ENCODE measurements at places on chromosomes 6 and 20.

- no peak for DNase-seq
Measured at GRCh38 chr6:21610341-21610740, 16.8 kb downstream of the SOX4 start.

DNA sequence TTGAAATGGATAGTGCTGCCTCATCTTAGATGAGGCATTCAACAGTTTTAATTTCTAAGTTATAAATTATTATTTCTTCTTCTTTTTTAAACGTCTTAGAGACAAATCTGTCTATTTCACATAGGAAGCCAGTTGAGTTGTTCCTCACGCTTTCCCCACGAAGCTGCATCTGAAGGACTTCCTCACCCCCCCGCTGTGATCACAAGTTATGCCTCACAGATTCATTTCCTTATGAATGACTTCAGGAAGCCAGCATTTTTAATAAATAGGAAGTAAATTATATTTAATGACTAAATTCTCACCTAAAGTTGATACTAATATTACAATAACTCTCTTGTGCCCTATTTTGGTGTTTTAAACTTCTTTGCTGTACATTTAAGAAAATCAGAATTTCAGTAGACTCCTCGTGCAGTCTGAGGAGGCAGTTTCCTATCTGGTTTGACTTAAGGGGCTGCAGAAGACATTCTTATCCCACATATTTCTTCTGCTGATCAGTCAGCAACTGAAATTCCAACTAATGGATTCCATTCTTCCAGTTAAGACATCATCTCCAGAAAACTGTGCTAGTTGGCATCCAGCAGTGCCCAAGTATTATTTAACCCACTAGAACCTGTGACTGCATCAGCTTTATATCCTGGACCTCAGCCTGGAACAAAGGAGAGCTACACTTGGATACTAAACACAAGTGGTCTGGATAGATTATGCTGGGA lies 182.7 kb upstream of the CCN2 start:
- no peak for DNase-seq

DNA sequence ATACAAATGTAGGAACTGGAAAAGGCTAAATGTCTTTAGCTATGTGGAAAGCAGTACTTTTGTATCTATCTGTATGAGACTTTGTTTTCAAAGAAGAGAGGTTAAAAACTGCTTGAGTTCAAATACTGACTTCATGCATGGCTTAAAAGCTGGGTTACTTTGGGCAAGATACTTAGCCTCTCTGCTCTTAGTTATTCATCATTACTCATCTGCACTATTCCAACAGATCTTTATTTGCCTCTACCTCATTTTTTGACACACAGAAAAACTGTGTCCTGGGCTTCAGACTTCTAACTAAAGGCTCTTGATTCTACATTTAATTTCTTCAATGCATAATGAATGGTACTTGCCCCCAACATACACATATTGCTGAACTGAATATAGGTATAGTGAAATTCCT lies 114.8 kb downstream of the DST start:
- DNase-seq: no peak

DNA sequence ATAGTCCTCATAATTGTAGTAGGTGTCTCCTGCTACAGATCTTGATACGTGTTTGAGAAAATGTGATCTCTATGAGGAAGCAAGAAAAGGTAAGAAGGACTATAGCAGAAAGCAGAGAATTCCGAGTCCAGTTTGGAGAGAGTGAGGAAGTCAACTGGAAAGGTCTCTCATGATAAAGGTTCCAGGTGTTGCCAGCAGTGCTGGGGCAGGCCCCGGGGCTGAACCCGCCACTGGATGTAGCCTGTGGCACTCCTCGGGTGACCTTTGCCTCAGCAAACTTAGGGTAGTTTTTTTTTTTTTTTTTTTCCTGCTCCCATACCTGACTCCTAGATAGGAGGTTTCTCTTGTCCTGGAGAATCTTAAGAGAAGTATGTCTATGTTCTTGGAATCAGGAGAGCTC lies 62.8 kb downstream of the FAM120B start:
- DNase-seq: no peak

GRCh38 chr6:32192608-32193039 lies at the start of gene GPSM3:
Gene GPSM3, minus strand, starts transcription at chr6:32192643. Its CDS starts 130 bp downstream, at chr6:32192513.
- DNase-seq: no peak

DNA sequence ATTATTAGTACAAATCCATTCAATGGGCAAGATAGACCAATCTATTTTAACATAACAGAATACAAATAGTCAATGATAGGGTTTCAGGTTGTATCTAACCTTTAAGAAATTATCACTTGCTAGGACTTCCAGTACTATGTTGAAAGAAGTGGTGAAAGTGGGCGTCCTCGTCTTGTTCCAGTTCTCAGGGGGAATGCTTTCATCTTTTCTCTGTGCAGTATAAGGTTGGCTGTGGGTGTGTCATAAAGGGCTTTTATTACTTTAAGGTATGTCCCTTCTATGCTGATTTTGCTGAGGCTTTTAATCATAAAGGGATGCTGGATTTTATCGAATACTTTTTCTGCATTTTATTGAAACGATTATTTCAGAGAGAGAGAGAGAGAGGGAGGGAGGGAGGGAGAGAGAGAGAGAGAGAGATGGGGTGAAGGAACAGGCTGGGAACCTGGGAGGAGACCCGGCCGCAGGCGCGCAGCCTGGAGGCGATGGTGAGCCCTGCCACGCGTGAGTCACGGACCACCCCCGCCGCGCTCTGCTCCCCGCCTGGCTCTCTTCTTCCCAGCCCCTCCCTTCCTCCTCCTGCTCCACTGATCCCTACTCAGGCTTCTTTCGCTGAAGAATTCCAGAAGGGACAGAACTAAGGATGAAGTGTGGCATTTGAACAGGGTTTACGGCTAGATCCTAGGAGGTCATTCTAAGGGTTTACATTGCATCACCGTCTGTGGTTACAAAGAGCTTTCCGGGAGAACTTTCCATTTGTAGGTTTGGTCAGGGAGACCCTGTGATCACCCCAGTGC lies 45.5 kb upstream of the HLA-E start:
- DNase-seq: peak; percentile 65

DNA sequence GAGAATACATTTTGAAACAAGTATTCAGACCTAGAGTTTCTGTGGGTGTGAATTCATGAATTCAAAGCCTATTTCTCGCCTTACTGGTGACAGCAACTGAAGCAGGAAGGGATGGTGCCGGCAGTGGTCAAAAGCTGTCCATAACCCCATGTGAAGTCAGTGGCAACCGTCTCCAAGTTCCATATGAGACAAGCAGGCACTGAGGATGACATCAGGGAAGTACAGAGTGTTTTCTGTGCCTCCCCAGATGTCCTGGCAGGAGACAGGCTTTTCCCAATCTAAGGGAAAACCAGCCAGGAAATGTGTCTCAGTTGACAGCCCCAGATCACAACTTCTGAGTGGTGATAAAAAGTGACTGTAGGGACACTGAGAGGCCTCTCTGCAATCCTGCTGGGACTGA lies 66.6 kb downstream of the HIVEP2 start:
- no peak for DNase-seq

DNA sequence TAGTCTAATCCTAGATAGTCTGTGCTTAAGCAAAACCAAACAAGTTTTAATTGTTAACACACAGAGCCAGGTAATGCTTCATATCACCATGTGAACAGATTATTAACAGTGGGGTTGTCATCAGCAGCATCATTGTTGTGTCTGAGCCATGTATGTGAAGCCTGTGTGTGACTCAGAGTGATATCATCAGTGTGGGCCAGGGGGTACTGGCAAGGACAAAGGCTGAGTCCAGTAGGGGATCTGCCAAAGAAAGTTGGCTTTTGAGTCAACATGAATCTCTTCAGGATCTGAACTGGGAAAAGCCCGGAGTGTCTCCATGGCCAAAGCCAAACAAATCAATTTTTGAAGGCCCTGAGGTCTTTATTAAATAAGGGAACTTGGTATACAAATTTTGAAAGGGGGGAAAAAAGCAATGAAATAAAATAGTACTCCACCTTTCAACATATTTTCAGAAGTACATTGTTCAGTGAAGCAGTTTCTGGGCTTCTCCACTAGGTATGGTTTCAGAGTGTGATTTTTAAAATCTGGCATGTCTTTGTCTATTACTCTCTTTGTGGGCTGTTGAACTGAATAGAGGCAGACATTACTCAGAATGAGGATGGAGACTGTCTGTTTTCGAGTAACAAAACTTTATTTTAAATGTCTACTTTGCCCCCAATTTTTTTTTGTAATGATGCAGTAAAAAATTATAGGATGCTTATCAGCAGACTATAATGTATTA lies 444.2 kb upstream of the JAG1 start:
- peak; percentile 3 for DNase-seq

DNA sequence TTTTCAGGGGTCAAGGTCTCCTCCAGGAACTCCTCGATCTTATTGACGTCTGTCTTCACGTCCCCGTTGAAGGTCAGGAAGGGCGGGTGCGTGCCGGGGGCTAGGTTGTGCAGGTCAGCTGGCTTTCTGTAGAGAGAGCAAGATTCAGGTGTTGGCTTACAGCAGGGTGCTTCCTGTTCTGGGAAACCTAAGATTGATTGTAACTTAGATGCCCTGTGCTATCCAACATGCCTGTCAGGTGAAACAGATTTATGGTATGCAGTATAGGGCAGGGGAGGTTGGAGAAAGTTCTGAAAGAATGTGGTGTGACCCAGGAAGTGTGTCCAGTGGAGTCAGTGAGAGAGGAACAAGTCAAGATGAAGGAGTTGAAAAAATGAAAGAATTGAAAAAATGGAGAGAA lies 66.4 kb downstream of the CLIC5 start:
- no peak for DNase-seq

DNA sequence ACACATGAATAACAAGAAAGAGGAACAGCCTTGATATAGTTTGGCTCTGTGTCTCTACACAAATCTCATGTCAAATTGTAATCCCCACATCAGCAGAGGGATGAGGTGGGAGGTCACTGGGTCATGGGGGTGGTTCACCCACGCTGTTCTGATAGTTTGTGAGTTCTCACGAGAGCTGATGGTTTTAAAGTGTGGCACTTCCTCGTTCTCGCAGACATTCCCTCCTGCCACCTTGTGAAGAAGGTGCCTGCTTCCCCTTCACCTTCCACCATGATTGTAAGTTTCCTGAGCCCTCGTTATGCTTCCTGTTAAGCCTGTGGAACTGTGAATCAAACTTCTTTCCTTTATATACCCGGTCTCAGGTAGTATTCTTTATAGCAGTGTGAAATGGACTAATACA lies 13.1 kb downstream of the SRPK1 start:
- DNase-seq: no peak

- DNase-seq: no peak
Measured at GRCh38 chr6:158087224-158087867, 80.7 kb downstream of the SERAC1 start.

GRCh38 chr6:135796643-135797305 lies 54.7 kb upstream of the PDE7B start:
- no peak for DNase-seq

- no peak for DNase-seq
Measured at GRCh38 chr6:2734488-2735166, 16.1 kb downstream of the MYLK4 start.

DNA sequence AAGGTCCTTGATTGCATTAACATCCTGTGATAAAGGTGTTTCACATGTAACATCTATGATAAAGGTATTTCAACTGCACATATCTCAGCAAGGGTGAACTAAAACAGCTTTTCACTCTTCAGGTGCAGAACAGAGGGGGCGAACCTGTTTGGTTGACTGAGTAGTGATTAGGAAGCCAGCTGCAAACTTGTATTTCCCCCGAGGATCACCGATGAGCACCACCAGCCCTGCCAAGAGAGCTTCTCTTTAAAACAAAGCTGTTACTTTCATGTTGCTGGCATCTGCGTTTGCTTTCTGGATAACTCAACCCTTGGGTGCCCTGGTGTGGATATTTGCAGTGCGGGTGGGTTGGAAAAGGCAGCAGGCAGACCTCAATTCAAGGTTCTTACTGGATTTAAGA lies 39.6 kb downstream of the JAG1 start:
- no peak for DNase-seq

DNA sequence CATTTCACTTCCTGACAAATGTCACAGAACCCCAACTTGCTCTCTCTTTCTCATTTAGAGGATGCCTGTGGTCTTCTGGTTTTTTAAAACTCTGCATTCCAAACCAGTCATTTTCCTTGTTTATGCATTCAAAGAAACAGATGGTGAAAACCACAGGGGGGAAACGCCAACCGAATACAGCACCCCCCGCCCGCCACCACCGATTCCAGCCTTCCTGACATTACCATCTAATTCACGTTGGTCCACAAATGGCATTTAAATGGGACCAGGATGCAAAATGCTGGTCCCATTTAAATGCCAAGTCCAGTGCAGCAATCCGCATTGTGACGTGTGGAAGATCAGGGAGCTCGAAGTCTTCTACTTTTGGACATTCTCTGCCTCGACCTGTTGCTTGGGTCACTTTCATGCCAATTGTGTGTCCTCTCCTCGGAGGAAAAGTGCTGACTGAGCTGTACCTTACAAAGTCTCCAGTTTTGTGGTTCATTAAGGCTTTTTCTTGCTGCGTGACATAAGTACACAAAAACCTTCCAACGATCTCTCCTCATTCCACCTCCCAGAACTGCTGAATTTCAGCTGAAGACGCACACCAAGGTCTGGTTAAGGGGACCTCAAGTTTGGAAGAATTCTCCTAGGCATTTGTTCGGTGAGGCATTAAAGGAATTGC lies 35.8 kb downstream of the NEDD9 start:
- peak; percentile 76 for DNase-seq

DNA sequence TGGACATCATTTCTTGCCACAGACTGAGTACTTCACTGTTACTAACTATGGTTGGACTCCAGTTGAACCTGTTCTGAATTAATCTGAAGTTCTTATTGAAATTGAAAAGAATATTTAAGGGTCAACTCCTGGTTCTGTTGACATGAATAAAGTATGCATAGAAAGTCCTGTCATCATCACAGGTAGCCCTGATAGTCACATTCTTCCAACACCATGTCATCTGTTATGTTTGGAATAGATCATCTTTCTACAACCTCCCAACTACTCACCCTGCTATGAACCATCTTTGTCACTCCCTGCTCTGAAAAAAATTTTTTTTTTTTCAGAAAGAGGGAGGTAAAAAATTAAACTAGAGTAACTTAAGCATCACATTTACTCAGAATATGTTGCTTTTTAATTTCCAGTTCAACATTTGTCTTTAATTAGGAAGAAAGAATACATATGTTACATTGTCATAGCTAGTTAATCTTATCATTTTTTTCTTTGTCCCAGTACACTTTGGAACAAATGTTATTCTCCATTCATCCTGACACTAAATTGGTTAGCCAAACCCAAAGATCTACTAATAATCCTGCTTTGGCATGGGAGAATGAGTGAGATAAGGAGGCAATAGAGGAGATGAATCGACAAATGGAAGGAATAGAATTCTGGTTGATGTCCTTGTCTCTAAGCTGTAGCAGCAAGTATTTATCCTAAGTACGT lies 775.1 kb upstream of the NRSN1 start:
- no peak for DNase-seq

GRCh38 chr6:125363039-125363823 lies 61.5 kb upstream of the HDDC2 start:
- DNase-seq: peak; percentile 72

DNA sequence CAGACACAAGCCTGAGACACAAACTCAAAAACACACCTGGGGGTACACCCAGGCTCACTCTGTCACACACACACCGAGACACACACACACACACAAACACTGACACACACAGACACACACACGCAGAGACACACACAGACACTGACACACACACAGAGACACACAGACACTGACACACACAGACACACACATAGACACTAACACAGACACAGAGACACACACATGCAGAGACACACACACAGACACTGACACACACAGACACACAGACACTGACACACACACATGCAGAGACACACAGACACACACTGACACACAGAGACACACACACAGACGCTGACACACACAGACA lies 14.4 kb upstream of the ABHD16B start:
- DNase-seq: no peak
